ENCODE measurements at places on chromosomes 1 and 21.

- no peak for DNase-seq
Observed at GRCh38 chr1:189269011-189269410, 1208.7 kb downstream of the BRINP3 start.

DNA sequence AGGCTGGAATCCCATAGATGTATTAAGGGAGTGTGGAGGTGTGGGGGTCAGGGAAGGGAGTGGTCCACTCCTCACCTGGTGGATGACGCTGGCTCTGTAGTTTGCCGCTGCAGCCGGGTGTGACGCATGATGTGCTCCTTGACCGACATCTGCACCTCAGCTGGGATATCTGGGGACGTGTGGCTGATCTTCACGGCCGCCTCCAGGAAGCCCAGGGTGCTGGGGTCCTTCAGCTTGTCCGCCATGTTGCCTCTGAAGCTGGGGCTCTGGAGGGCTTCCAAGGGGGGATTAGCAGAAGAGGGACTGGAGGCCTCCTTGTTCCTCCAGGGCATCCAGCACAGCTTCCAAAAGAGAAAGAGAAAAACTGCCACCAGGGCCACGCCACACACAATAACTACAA is 14.1 kb downstream of the SYT6 start:
- no peak for DNase-seq

DNA sequence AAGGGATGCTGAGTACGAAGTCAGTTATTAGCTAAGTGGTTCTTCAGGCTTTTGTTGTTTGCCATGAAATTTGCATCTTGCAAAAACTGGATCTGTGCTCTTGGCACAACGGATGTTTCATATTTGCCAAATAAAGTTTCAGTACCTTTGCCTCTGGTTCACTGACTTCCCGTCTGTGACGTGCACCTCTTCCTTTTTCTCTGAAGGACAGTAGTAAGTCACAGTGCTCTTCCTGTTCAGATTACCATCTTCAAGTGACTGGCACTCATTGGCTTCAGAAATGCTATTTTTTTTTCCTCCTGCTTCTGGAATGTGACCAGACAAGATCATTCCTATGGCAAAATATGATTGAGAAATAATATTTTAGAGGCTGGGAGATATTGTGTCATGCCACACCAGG is 75.9 kb upstream of the GREM2 start:
- DNase-seq, result no peak

DNA sequence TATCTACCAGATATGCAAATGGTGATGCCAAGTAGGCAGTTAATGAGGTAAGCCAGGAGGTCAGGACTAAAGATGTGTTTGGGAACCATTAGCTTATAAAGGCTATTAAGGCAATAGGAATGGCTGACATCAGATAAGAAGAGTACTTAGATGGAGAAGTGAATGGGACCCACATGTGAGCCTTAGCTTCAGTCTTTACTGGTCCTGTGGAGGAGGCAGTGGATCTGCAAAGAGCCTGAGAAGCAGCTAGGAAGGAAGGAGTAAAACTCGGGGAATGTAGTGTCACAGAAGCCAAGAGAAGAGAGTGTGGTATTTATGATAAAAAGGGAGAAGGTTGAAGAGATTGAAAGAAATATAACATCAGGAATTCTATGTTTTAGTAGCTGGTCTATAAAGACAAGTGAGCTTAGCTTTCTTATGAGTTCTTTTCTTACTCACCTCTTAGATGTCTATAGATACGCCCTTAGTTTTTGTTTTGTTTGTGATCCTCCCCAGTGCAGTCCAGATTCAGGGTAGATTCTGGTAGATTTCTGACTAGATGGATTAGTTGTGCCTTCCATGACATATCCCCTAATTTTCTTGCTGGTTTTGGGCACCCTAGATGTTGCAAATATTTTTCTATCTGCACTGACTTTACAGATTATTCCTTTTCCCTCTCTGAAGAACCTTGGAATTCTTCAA is 39.4 kb downstream of the SLAMF6 start:
- no peak for DNase-seq

DNA sequence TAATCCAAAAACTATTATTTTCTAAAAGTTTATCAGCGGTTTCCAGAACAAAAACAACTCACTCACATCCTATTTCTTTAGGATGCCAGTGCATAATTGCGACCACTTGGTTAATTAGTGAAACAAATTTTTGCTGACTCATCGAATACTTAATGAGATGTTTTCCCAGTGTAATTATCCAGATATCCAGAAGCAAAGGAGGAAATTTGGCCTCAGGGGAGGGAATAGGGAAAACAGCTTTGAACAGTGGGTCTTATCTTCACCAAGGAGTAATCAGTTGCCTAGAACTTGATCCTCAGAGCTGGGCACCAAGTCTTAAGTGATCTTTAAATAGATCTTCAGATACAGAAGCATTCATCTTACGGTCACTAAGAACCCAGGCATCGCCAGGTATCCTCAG is 24.3 kb downstream of the STYXL2 start:
- DNase-seq, result no peak

GRCh38 chr1:204819495-204819894 is 51.2 kb upstream of the NFASC start:
- no peak for DNase-seq
